ENCODE measurements at places on chromosomes 6 and 20.

GRCh38 chr6:111604259-111605099, 1.2 kb downstream of the TRAF3IP2 start:
- DNase-seq = no peak

DNA sequence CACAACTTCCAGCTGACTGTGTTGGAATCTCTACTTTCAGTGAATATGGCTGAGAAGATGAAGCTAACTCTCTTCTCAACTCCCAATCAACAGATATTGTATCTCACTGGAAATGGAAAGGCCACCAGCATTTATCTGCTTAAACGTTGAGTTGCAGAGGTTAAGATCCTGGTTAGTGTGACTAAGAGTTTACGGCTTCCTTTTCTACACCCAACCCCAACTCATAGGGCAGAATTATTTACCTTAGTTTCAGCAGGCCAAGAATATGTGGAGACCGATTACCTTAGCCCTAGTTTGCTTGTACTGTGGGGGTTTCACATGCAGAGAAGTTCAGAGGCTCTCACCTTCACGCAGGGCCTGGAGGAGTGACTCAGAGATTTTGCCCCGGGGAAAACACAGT, 1026.6 kb downstream of the EYS start:
- DNase-seq = no peak

DNA sequence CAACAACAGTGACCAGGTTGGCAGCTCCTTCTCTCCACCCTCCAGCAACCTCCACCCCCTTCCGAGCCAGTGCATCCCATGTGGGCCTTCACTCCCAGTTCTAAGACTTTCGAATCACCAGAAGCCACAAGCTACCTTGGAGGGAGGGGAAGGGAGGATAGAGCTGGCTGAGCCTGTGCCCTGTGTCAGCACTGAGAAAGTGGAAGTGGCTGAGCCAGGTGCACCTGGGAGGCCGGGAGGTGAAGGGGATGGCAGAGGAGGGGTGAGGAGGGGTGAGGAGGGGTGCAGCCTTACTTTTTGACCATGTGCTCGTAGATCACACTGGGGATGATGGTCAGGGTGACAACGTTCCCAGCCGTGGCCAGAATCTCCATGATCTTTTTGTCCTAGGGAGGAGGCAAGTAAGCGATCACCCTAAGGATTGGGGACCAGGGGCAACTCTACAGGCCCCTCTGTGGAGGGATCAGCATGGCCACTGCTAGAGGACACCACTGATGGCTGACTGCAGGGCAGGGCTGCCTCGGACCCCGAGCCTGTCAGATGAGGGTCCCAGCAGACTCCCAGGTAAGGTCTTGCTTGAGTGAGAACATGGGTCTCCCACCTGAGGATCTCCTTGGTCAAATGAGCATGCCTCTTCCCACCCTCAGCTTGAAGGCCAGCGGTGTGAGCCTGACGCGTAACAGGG, 18.3 kb downstream of the SDCBP2 start:
- no peak for DNase-seq

- no peak for DNase-seq
Measured at GRCh38 chr20:4875578-4876067, 125.7 kb downstream of the SLC23A2 start.

DNA sequence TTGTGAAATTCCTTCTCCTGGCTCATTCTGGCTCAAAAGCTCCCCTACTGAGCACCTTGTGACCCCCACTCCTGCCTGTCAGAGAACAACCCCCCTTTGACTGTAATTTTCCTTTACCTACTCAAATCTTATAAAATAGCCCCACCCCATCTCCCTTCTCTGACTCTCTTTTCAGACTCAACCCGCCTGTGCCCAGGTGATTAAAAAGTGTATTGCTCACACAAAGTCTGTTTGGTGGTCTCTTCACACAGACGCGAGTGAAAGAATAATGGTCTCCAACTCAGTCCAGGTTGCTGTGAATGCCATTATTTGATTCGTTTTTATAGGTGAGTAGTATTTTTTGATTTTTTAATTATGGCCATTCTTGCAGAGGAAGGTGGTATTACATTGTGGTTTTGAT, 414.1 kb upstream of the FKBP1C start:
- no peak for DNase-seq

- no peak for DNase-seq
Measured at GRCh38 chr20:54221353-54221752, 13.5 kb downstream of the PFDN4 start.

DNA sequence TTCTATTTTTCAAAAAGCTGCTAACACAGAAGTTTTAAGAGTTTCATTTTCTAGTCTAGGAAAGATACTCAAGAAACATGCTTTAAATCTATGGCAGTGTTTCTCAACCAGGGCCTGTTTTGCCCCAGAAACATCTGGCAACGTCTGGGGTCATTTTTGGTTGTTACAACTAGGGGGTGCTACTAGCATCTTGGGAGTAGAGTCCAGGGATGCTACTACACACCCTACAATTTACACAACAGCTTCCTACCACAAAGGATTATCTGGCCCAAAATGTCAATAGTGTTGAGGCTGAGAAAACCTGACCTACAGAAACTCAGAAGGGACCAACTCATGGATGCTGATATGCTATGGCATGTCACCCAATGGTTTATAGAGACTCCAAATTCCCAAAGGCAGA, 24.4 kb downstream of the SERAC1 start:
- no peak for DNase-seq

DNA sequence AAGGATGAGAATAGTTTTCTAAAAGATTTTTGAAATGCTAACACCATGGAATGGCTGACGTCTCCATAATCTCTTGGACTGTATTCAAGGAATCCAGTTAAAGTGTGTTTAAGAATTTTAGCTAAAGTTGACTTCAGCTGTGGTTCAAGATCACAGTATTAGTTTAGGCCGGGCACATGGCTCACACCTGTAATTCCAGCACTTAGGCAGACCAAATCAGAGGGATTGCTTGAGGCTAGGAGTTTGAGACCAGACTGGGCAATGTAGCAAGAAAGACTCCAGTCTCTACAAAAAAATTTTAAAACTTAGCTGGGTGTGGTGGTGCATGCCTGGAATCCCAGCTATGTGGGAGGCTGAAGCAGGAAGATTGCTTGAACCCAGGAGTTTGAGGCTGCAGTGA, 68.2 kb downstream of the RFPL4B start:
- DNase-seq = no peak

- DNase-seq = no peak
Measured at GRCh38 chr6:143749891-143750290, 72.1 kb downstream of the PHACTR2 start.

- no peak for DNase-seq
Measured at GRCh38 chr6:118353564-118353963, 194.5 kb upstream of the PLN start.

Measured in stimulated activated CD4-positive, alpha-beta T cell treated with anti-CD3 and anti-CD28 coated beads, Interleukin-15, amount 100 ng/mL, for 48 hours (primary cell).